ENCODE measurements at places on chromosomes 11 and 22.

GRCh38 chr11:33944345-33944692 is 52.4 kb upstream of the LMO2 start:
- no peak for DNase-seq

DNA sequence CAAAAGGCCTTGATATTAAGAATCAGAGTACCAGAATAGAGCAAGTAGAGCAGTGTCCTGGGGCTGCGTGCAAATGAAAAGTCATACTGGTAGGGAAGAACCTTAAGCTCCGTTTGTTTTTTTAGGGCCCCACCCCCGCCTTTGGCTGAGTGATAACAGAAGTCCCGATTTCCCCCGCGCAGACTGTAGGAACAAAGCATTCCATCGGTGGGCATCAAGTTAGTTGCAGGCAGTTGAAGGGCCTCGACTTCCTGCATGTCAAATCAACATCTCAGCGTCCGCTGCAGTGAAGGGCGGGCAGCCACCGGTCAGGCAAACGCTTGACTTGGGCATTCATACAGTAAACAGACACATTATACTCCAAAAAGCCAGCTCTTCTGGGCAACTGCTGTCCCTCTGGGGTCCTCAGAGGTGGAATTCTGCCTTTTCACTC is 11.7 kb downstream of the LRP4 start:
- DNase-seq, result no peak

- no peak for DNase-seq
These were observed 2.5 kb upstream of the APOL4 start for GRCh38 chr22:36204001-36204631.

DNA sequence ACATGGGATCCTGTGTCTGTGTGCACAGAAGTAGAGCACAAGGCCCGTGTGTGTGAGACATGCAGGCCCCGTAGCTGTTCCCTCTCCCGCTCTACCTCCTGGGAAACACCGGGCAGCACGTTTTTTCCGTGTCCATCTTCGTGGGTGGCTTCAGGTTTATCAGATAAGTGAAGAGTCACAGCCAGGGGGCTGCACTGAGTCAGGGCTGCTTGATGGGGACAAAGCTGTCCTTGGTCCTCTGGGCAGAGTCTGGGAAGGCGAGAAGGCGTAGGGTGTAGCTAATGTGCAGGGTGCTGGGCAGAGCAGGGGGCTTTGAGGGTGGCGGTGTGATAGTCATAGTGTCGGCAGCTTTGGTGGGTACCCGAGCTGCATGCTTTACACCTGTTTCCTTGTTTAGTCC is 23.7 kb downstream of the INCENP start:
- no peak for DNase-seq

DNA sequence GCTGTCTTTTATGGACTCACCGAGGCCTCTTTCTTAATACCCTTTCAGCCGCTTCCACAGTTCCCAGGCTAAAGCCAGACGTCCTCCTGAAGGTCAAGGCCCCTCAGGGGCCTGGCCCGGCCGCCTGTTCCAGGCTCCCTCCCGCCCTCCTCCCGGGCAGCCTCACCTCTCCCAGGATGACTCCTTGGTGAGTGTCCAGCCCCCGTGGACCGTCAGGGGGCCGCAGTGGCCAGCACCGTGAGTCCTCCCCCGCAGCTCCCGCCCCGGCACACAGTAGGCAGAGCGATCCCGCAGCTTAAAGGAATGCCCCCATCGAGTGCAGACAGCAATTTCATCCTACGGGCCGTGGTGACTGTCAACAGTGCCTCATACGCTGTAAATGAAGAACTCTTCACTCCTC is 32.9 kb downstream of the ELFN2 start:
- no peak for DNase-seq

GRCh38 chr11:45501392-45502225 is 163.8 kb downstream of the CHST1 start:
- no peak for DNase-seq

DNA sequence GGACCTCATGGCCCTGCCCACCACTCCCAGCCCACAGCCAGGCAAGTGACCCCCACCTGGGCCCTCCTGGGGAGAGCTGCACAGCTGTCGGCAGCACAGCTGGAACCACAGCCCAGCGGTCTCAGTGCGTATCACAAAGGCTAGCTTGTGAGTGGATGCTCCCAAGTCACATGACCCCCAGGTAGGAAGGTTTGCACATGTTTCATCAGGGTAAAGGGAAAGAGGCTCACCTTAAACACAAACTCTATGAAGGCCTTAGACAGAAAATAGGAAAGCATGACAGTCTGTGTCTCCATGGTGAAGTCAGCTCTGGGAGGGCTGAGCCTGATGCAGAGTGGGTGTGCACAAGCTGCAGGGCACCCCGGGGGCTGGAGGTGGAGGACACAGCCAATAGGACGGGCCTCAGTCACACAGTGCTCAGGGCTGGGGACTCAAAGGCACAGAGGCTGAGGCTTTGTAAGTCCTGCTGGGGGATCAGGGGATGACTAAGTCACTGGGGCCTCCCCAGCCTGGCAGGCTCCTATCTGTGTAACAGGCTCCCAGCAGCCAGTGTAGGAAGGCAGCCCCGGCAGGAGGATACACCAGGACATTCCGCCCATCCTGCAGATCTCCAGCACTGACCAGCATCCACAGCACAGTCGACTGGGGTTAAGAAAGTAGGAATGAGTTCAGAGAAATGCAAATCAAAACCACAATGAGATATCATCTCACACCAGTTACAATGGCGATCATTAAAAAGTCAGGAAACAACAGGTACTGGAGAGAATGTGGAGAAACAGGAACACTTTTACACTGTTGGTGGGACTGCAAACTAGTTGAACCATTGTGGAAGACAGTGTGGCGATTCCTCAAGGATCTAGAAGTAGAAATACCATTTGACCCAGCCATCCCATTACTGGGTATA is 22.0 kb downstream of the CELSR1 start:
- no peak for DNase-seq

GRCh38 chr11:75900848-75901247 is 85.8 kb downstream of the UVRAG start:
- DNase-seq, result no peak

DNA sequence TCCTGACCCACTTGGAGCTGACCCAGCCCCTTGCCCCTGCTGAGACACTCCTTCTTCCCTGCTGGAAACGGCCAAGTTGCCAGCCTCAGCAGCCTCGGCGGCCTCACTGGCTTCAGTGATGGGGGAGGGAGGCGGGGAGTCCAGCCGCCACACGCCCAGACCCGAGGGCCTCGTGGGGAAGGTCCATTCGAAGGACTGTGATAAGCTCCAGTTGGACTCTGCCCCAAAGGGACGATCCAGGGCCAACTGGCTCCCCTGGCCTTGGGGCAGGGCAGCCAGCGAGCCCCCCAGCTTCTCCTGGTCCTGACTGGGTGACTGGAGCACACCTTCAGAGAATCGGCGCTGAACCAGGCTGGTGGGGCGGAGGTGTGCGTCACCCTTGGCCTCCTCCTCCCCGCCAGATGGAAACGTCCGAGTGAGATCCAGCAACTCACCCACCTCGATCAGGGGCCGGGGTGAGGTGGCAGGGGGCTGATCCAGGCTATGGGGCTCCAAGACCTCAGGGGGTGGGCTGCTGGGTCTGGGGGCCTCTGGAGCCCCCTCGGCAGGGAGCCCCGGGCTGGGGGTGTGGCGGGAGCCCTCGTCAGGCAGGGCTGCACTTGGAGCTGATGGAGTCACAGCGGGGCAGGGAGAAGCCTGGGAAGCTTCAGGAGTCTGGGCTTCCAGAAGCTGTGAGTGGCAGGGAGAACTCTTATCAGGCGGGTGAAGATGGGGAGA is 11.5 kb downstream of the TNKS1BP1 start:
- no peak for DNase-seq

GRCh38 chr11:20248121-20248772 is 88.0 kb upstream of the DBX1 start:
- DNase-seq, result no peak

GRCh38 chr11:84719935-84720577 is 907.1 kb downstream of the DLG2 start:
- DNase-seq, result peak; percentile 12

DNA sequence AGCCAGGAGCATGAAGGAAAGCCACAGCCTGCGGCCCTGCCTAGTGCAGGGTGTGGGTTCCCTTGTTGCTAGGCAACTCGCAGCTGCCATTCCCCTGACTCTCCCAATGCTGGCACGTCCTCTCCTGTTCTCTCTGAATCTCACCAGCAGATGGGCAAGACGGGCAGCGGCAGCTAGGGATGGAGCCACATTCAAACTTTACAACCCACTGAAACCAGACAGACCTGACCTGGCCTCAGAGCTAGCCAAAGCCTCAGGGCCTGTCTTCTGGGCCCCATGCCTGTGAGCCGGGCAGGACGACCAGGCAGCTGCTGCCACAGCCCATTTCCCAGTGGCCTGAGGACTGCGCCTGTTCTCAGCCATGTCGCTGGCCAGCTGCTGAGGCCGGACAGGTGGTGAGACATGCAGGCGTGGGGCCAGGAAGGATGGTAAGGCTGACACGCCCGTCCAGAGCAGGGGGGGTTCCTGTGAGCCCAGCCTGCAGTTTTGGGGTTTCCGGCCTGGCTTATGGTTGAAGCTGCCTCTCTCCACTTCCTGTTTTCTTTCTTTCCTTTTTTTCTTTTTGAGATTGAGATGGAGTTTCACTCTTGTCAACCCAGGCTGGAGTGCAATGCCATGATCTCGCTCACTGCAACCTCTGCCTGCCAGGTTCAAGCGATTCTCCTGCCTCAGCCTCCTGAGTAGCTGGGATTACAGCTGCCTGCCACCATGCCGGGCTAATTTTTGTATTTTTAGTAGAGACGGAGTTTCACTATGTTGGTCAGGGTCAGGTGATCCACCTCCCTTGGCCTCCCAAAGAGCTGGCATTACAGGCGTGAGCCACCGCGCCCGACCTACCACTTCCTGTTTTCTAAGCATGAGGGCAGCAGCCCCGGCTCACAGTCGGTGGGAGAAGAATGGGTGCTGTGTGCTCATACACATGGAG is 4.1 kb downstream of the SUN2 start:
- DNase-seq, result no peak
